HT1080 (cell line): ENCODE measurements at places on chromosomes 6 and 20.

DNA sequence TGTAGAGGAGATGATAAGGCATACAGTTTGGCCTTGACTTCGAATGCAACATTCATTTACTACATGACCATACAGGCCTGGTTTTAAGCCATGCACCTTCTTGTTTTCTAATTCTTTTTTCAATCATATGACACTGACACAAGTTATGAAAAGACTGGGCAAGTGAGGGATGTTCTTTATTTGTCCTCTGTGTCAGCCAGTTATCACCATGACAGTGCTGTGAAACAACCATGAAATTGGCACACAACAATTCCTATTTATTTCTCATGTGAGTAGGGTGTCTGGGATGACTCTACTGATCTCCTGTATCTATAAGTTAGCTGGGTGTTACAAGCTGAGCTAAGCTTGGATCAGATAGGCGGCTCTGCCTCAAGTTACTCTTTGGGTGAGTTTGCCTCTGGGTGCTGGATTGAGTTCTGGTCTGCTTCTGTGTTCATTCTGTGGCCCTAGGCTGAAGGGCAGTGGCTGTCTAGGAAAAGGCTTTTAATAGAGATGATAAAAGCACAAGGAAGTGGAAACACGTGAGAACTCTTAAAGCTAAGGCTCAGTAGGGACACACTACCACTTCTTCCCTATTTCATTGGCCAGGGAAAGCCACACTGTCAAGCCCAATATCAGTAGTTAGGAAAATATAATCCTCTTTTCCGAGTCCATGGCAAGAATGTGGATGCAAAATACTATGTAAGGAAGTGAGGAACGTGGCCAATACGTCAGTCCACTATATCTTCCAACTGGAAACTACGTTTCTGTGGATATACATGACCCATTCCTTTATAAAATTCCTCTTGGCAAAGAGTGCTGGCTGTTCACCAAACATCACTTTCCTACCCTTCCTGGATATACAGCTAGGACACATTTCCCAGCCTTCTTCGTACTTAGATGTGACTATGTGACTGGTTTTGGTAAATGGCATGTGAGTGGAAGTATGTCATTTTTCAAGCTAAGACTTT, 126.2 kb upstream of the RNF24 start:
- DNase-seq = no peak

DNA sequence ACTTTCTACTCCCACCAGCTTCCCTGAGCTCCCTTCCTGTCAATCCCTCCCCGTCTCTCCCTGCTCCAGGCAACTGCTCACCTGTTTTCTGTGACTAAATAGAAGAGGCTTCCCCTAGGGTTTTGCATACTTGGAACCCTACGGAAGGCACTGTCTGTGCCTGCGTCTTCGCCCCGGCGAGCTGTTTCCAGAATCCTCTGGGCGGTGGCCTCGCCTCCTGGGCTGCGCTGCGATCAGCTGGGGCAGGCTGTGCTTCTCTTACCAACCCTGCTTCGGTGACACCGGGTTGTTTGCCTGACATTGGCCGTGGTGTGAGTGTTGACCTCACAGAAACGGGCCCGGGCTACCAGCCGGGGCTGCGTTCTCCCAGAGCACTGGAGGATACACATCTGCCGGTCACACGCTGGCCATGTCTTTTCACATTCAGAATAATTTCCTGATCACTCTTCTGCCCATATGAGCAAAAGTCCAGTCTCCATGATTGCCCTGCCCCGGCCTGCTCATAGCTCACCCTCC, 29.4 kb upstream of the CCR6 start:
- DNase-seq = no peak

DNA sequence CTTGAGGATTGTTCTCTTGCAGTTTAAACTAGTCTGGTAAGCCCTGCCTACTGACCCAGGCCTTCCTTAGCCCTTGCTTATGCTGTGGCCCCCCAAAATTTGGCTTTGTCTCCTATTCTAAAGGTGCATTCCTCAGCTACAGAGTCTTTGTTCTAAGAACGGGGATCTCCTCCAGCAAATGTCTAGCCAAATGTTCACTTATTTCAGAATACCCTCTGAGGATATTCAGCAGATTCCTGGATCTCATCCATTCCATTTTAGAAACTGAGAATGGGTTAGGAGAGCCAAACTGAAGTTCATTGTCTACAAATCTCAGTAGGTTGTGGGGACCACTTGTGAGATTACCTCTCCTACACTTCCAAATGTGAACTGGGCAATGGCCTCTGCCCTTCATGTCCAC, 164.2 kb upstream of the ARG1 start:
- no peak for DNase-seq

- peak; percentile 5 for DNase-seq
Observed at GRCh38 chr6:139882977-139883728, 508.7 kb upstream of the CITED2 start.

GRCh38 chr6:126475449-126475848, 135.5 kb downstream of the CENPW start:
- no peak for DNase-seq

DNA sequence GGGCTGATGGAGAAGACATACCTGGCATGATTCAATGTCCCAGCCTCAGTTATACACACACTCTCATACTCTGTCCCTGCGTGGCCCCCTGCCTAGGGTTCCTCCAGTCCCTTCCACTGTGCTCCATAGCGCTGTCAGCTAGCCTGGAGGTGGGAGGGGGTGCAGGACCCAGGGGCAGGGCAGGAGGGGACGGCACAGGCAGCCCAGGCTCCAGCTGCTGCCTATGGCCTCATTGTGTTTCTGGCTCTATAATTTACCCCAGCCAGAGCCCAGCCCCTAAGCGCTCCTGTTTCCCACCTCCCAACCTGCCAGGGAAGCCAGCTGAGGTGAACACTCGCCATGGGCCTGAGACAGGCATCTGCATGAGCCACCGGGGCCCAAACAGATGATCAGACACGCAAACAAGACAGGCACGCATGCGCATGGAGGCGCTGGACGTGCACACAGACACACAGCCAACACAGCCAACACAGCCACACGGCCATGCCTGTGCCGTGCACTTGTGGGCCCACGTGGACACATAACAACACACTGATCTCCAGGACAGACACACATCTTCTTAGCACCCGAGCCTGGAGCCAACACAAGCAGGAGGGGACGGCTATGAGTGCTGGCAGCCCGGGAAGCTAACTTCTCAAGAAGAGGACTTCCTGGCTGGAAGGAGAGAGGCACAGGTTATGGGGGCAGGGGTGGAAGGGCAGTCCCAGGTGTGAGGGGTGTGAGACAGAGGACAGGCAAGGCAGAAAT, 124.9 kb downstream of the GRM4 start:
- DNase-seq = no peak

DNA sequence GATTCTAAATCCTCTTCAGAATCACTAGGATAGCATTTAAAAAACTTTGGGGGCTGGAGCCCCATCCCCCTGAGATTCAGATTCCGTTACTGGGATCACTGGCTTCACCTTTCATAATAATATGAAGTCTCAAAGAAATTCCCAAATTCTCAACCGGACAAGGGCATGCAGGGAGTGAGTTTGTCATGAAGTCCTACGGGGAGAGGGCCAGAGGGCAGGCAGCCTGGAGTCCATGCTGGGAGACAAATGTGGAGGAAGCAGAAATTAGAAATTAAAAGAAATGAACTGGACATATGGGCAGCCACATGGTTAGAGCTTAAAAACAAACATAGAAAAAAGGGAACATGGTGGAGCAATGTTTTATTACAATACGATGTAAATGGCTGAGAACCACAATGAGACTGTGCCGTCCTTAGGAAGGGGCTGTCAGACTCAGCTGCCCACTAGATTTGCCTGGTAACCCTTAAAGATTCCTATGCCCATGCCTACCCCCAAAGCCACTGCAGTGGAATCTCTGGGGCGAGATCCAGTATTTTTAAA, 142.6 kb downstream of the CEBPB start:
- DNase-seq = no peak

DNA sequence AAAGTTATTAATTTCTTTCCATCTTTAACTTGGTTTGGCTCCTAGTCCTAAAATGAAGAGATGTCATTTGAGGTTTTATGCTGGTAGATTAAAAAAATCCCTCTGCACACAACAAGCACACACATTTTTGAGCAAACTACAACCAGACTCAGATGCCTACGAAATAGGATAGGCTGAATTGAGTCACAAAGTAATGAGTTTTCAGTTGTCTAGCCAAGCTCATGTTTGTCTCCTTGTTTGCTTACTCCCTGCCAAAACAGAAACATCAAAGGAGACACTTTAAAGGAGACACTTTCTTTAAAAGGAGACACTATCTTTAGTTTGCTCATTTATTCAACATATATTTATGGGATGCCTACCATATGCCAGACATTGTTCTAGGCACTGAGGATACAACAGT, 56.2 kb downstream of the TPBG start:
- DNase-seq = no peak

- DNase-seq = no peak
Observed at GRCh38 chr6:36752886-36753506, 55.4 kb downstream of the RAB44 start.

DNA sequence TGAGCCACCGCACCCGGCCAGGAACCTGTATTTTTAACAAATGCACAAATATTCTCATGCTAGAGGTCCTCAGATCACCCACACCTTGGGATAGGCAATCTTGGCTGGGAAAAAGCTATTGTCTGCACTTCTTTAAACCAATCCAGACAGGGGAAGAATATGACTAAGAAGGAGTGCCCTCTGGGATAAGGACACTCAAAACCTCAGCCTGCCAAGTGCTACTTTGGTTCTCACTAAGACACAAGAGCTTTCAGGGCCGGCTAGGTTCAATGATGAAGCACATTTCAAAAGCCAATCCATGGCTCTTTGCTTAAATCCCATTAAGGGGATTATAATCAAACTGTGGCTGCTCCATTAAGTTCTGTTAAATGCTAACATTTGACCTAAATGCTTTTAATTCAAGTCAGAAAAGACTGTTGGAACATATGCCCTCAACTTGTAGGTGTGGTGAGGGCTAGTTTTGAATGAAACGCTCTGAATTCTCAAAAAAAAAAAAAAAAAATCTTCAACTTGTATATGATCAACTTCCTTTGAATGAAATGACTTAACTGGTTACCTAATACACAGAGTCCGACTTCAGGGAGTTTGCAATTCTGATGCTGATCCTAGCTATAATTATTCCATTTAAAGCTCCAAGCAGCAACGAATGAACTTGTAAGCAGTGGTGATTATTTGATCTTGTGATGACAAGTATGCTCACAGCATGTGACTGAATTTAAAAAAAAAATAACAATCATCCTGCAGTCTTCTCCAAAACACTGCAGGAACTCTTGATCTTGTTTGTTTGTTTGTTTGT, 56.6 kb downstream of the SLC23A2 start:
- DNase-seq = peak; percentile 27

DNA sequence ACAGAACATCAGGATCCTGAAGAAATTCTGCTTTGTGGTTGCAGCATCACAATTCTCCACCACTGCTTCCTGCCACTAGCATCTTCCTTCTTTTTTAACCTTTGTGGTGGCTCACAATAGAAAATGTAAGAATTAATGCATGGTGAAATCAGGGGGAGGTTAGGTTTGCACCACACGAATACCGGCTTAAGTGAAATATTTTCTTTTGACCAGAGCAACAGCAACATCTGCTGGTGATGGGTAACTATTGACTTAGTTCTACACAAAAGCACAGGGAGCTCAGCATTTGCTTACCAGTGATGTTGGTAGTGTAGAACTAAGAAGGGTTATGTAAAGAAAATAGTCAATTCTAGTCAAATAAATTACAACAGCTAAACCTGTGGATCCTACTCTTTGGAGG, 280.5 kb downstream of the SYNE1 start:
- DNase-seq = peak; percentile 42

GRCh38 chr6:111679126-111679858, 73.6 kb upstream of the TRAF3IP2 start:
- no peak for DNase-seq

DNA sequence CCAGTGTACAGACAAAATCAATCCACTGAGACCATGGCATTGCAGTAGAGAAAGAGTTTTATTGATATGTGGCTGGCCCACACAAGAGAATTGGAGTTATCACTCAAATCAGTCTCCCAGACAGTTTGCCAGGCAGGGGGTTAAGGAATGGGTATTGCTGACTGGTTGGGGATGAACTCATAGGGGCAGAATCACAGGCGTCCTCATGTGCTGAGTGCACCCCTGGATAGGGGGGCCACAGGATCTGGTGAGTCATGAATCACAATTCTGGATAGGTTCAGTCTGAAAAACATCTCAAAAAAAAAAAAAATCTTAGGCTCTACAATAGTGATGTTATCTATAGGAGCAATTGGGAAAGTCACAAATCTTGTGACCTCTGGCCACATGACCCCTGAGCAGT, 29.5 kb upstream of the ILRUN start:
- no peak for DNase-seq

DNA sequence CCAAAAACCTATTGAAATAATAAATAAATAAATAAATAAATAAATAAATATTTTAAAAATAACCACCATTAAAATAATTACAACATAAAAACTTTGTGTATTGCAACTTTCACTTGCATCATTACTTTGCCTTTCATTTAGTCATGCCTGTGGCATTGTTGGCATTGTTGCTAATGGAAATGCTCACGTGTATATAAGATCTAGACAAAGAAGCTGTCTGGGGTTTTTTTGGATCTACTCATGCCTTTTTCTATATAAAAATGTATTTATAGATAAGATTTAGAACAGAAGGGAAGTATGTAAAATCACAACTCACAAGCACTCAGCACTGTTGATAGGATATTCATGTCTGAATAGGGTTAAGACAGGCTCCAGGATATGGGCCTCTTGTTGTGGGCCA, 27.9 kb downstream of the GFRA4 start:
- no peak for DNase-seq

- no peak for DNase-seq
Observed at GRCh38 chr6:150902142-150902776, 36.8 kb downstream of the MTHFD1L start.

DNA sequence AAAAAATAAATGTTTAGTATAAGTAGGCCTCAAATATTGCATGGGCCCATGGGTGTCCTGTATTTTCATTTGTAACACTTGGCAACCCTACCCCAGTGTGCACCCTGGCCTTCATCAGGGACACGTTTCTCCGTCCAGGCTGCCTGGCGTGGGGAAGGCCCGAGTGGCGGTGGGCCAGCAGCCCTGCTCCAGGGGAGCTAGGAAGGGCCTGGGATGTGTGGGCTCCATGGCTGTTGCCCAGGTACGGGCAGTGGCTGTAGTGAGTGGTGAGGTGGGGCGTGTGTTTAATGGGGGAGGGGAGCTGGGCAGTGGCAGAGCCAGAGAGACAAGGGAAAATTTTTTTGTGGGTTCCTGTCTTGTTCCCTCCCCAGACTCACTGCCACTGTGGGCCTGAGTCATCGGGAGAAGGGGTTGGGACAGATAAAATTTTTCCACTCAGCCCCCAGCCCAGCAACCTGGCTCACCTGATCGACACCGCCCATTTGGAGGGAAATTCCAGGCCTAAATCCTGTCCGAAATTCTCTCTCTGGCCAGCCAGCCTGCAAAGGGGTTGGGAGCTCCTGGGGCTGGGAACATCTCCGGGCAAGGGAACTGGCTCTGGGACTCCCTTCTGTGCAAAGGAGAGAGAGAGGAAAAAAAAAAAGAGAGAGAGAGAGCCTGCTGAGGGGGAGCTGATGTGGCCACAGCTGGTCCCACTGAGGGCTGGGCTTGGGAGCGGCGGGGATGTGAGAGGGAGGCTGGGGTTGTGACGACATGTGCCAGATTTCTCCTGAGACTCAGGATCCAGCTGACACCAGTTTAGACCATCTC, 32.5 kb upstream of the VEGFA start:
- DNase-seq = no peak
